ENCODE measurements at places on chromosomes 1 and 21.

DNA sequence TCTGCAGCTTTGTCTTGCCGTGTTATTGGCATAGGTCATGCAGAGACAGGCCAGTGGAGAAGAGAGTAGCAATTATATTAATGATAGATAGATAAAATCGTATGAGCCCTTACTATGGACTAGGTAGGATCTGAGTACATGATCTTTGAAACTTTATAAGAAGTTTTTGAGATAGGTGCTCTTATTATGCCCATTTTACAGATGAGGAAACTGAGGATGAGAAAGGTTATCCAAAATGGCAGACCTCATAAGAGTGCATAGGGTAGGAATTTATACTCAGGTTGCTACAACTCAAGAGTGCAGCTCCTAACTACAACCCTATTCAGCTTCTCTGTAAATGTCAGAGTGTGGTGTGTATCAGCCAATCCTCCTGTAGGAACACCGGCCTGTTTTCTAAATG lies 89.6 kb downstream of the SLC35F3 start:
- no peak for DNase-seq

DNA sequence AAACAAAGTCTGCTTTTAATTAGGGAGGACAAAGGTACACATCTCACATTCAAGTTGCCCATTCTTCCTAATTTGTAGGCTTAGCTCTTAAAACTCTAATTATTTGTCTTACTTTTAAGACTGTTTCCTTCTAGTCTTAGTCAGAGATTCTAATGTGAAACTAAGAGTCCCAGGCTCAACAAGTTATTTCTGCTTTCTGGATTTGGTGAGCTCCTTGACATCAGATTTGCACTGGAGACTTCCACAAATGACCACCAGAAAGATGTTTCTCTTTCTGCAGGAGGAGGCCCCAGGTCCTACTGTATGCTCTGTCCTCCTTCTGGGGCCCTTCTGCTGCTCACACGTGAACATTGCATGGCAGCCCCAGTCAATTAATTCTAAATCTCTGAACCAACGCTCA lies 194.2 kb upstream of the JUN start:
- DNase-seq = no peak

- DNase-seq = no peak
These were observed 2.4 kb upstream of the CTPS1 start for GRCh38 chr1:40976952-40977690.

- no peak for DNase-seq
These were observed 42.6 kb downstream of the CD34 start for GRCh38 chr1:207868251-207868773.

DNA sequence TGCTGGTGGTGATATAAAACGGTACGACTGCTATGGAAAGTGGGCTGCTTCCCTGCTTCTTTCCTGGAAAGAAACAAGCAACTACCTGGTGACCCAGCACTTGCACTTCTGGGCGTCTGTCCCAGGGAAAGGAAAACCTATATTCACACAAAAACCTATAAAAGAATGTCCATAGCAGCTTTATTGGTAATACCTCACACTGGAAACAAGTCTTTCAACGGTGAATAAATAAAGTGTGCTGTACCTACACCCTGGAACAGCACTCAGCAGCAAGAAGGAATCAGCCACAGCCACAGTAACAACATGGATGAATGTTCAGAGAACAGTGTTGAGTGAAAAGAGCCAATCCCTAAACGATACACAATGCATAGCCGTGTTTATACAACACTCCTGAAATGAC lies 19.9 kb downstream of the SLC19A1 start:
- DNase-seq = no peak

DNA sequence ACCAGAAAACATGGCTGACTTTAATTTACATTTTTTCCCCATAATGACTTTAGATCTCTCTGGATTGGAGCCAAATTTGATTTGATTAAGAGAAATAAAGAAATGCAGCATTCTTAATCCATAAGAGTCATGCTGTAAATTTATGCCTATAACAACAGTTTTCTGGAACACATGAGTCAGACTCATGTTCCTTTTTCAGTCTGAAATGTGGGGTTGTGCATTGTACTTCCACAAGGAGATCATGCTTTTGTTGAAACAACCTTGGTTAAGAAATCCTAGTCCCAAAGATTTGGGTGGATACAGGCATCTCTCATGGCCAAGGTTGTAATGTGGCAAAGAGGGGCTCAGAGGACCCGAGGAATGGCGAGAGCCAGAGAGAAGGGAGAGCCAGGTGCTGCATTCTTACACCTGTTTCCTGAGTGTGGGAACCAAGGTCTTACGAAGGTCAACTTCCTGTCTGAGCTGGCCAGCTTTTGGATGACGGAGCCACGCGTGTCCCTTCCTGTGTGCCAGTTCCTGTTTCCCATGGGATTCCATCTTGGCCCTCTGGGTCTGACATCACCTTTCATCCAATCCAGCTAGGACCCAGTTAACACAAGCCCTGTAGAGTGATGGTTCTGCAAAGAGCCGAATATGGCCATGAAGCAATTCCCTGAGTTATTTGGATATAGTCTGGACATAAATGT lies 23.1 kb downstream of the CLDN14 start:
- no peak for DNase-seq

DNA sequence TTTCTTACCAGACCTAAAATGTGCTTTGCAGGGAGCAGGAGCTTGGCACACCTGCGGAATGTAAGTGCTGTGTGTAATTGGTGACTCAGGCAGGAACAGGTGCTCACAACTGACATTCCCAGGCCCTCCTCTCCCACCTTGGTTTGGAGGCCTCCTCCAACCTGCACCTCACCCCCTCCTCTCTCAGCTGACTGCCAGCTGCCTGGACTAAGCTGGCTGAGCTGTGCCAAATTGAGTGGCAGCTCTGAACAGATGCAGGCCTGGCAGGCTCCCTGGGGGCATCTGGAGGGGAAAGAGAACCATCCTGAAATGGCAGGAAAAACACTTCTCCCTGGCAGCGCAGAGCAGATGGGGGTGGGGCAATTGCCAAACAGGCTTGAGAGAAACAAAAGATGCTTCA lies 91.7 kb upstream of the PGBD5 start:
- no peak for DNase-seq

DNA sequence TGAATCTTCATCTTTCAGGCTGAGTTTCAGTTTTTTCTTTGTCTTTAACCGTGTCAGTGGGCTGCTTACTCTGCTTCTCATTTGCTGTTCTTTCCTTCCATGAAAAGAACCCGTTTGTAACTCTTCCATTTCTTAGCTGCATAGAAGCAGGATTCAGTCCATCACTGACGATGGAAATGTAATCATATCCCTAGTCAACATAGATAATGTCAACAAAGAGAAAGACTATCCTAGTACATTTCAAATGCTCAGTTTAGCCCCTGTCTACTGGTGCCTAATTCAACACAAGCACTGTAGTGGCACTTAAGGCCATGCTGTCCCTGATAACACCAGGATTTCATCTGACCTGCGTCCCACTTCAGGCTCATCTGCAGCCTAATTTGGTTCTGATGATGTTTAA lies 376 bp downstream of the GBP1 start:
- no peak for DNase-seq

- no peak for DNase-seq
These were observed 67.3 kb downstream of the VCAM1 start for GRCh38 chr1:100786870-100787269.

DNA sequence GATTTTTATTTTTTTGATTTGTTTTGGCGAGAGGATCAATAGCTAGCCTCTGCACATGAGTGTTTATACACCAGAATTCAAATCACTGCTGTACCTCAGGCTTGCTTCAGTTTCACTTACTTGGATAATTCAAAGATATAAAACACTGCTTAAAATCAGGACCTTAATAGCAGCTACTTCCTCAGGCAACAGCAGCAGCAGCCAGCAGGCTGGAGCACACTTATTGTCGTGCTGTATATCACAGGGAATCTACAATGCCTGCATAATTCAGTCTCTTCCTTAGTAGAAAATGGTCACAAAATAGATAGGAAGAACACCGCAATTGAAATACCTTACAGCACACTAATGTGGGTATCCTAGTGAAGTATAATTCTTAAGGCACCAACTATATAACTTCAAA lies 497.3 kb downstream of the NEGR1 start:
- DNase-seq = no peak

All from COLO829 (cell line).